ENCODE measurements at places on chromosomes 3 and 15.

DNA sequence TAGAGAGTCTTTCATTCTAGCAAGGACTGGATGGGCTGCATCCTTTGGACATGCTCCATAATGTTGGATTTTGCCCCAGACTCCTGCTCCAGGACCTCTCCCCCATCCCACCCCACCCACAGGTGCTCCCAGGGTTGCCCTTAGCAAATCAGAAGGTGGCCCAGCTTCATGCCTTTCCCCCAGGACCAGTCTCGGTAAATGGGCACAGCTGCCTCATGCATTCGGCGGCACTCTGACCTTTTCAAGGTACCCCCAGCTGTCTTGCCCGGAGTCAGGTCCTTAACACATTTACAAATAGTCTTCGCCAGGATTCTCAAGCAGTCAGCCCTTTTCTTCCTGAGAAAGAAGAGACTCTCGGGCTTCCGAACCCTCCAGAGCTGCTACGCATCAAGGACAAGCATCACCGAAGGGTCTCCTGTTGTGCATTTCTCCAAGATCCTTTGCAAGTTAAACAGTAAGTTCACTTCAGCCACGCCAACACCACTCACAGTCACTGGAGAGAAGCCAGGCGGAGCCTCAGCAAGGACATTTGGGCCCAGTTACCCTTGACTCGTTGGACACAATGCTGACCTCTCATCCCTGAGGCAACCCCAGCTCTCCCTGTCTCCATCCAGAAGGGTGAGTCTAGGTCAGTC, 287.8 kb downstream of the FAM43A start:
- ATAC-seq, result no peak

GRCh38 chr3:8494327-8494726, 7.3 kb upstream of the LMCD1 start:
- no peak for ATAC-seq

DNA sequence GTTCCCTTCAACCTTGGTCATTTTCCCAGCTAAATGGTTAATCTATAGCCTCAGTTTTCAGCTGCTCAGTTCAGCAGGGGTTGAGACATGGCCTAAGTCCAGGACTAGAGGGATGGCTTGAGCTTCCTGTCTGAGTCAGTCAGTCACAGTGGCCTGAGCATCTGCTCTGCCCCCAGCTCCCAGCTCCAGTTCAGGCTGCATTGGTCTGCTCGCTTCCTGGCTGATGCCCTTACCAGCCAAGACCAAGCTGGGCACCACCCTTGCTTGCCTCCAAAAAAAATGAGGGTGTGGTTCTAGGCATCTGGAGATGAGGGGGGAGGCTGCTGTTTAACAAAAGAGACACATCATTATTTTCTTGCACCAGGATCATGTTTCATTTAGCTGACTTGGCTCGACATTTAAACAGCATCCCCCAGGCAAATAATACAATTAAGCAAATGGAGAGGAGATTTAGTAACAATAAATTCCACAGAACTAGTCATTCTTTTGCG, 70.7 kb downstream of the WNT5A start:
- ATAC-seq, result peak; percentile 100

DNA sequence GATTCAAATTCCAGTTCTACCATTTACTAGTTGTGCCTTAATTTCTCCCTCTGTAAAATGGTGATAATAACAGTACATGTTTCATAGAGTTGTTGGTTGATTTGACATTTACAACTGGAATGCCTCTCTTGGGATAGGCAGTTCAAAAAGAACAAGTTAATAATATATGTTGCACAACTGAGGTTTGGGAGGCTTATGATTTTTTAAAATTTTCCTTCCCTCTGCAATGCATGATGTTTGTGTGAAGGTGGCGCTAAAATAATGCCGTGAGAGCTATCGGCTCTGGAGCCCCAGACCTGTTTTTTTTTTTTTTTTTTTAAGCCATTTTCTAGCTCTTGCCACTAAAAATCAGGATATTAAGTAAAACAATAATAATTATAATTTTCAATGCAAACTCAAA, 18.6 kb downstream of the DNAJB11 start:
- no peak for ATAC-seq

GRCh38 chr3:10944866-10945265, 47.7 kb upstream of the SLC6A1 start:
- no peak for ATAC-seq

Data from SK-N-SH treated with all-trans-retinoic acid at 6 μM for 48 hours (cell line).